ENCODE measurements at places on chromosomes 11 and 22.

DNA sequence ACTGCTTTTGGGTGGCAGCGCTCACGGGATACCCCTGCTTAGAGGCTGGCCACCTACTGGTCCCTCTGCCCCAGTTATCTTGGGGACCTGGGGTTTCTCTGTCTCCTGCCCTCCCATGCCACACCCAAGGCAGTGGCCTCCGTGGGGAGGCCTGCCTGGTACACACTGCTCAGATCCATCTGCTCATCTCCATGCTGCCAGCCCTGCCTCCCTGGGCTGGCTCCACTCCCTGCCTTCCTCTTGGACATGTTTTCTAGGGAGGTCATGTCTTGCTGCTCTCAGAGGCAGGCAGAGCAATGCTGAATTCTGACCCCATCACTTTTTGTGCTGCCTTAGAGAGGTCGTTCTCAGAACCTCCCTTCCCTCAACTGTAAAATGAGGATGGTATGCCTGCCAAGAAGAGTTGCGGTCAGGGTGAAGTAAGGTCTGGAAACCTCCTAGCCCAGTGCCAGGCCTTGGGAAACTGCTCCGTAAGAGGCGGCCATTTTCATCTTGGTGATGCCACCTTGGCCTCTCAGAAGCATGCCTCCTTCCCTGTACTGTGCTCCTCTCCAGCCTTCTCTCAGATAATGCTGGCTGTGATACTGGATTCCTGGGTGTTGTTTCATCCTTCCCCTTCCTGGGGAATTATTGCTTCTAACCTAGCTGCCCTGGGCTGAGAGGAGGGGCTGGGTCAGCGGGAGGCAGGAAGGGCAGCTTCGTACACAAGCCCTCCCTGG lies 186.4 kb upstream of the ZBED5 start:
- DNase-seq: no peak

DNA sequence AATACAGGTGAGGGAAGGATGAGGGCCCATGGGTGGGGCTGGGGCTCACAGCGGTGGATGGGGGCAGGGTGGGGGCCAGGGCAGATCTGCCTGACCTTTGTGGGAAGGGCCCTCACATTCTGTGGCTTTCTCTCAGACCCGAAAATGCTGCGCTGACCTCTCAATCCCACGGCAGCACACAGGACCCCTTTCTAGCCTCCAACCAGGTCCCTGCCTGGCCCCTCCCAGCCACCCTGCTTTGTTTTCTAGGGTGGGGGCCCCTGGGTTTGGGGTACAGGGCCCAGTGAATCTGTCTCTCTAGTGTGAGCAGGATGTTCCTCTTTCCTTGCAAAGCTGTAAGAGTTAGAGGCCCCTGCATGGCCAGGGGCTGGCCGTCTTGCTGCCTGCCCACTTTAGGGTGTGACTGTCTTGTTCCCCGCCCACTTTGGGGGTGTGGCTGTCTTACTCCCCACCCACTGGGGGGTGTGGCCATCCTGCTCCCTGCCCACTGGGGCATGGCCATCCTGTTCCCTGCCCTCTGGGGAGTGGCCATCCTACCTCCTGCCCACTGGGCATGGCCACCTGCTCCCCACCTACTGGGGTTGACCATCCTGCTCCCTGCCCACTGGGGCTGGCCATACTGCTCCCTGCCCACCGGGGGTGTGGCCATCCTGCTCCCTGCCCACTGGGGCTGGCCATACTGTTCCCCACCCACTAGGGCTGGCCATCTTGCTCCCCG lies 11.5 kb downstream of the PARVG start:
- peak; percentile 24 for DNase-seq

DNA sequence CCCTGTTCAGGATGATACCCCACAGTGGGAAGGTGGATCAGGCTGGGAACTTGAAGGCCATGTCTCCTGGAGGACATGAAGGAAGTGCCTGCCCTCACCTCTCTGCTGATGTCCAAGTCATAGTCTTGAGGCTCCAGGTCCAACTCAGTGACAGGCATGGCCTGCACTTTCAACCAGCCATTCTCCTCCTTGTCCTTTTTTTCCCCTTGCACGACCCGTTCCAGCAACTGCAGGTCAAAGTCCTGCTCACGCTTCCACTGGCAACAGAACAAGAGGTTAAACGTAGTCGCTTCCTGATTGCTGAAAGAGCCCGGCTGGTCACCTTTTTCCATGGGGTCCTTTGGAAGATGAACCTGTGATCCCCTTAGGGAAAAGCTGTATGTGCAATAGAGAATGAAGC lies 47.7 kb downstream of the C11orf58 start:
- no peak for DNase-seq

DNA sequence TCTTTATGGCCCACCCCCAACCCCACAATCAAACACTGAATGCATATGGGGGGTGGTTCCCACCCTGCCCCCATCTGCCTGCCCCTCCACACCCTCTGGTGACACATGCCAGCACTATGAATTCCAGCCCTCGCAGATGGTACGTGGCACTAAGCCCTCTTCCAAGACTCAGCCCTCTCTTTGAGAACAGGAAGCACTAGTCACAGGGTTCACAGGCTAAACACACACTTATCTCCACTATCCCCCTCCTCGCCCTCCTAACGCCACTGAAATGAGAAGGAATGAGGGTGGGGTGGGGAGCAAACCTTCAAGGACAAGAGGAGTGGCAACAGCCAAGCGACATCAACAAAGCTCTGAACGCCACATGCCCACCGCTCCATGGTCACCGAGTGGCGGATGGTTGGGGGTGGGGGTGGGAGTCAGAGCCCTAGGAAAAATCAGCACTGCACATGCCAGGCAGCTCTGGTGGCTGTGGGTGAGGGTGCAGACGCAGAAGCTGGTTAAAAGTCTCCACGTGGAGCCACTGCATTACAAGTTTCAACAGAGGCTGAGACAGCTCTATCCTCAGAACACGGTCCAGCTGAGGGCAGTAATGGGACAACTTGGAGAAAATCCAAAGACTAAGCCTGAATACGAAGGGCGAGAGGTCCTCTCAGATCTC lies 33.6 kb downstream of the TMEM184B start:
- no peak for DNase-seq
